Ascending aorta (tissue), 2 donors: ENCODE measurements at places on chromosomes 7 and 10.
A peak's percentile ranks its signal among the peaks of the same experiment; 100 is the strongest.

DNA sequence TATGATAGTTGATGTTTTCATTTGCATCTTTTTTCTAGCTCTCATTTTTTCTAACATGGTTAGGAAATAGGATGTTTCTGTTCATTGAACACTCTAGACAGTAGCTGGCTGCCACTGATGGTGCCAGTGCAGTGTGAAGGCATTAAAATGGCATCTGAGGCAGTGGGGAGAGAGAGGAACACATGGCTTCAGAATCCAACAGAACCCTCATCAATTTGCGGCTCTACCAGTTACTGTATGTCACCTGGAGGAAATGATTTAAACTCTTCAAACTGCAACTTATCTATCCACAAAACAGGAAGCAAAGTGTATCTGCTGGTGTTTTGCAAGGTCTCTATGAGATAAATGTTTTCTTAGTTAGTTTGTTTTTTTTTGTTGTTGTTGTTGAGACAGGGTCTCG lies 305.2 kb upstream of the PRKCQ start:
- DNase-seq: no peak

GRCh38 chr10:104273286-104273685 lies 4.3 kb downstream of the GSTO2 start:
- no peak for DNase-seq

- DNase-seq: no peak
These were observed 84.8 kb upstream of the AOAH start for GRCh38 chr7:36809086-36809485.

DNA sequence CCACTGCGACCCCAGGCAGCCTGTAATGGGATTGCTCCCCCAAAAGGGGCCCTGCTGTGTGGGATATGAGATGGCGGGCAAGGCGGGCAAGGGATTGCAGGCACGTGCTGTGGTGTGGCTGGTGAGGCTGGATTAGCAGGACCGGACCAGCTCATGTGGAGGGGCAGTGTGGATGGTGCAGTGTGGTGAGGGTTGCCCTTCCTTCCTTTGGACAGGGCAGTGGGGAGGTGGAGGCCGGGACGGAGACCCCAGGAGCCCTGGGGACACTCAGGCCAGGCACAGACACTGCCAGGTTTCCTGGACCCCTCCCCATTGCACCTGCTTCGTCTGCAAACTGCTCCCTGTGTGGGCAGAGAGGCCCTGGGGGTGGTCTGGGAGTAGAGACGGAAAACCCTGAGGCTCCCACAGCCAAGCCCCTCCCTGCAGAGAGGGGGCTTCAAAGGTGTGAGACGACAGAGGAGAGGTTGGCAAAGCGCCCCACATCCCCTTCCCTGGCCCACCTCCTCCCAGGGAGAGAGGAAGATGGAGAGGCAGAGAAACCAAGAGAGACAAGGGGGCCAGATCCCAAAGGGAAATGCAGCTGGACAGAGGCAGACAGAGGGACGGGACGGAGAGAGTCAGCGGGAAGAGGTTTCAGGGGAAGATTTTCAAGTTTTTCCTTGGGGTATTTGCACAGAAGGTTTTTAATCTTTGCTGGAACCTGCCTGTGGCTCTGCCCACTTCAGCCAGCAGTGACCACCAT lies 89.2 kb downstream of the MICALL2 start:
- no peak for DNase-seq

GRCh38 chr7:72038022-72038732 lies 374.0 kb downstream of the CALN1 start:
- DNase-seq: no peak

DNA sequence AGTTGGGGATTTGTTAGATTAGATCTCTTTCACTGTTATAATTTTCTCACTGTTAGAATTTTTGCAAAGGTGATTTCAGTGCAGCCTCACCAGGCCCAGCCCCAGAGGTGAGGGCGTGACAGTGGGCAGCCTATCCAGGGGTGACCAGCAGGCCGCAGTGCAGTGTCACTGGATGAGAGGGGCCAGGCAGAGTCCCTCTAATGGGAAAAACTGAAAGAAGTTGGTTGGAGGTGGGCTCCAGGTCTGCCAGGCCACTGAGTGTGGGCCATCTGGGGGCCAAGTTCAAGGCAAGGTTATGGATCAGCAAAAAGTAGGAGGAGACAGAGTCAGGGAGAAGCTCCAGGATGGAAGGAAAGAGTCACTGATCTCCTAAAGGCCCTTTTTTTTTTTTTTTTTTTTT lies 90.5 kb upstream of the SDK1 start:
- DNase-seq: peak; percentile 57

- no peak for DNase-seq
These were observed 48.4 kb upstream of the HABP2 start for GRCh38 chr10:113504423-113504822.

- DNase-seq: no peak
These were observed 222.2 kb upstream of the TEX47 start for GRCh38 chr7:89017695-89018094.

DNA sequence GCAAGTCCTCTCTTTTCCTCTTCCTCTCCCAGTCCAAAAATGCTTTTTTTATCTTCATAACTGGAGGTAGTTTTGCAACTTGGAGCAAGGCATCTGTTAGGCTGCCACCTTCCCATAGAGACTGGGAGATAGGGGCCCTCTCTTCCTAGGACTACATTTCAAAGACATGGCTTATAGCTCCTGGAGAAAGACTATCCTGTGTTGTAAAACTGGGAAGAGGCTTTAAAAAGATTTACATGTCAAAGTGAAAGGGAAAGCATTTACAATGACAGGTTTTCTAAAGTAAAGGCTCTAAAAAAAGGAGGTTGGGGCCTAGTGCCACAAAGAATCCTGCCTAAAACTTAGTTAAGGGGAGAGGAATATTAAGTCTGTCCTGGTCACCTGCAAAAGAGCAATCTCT lies 82.2 kb upstream of the SEMA3E start:
- DNase-seq: no peak

DNA sequence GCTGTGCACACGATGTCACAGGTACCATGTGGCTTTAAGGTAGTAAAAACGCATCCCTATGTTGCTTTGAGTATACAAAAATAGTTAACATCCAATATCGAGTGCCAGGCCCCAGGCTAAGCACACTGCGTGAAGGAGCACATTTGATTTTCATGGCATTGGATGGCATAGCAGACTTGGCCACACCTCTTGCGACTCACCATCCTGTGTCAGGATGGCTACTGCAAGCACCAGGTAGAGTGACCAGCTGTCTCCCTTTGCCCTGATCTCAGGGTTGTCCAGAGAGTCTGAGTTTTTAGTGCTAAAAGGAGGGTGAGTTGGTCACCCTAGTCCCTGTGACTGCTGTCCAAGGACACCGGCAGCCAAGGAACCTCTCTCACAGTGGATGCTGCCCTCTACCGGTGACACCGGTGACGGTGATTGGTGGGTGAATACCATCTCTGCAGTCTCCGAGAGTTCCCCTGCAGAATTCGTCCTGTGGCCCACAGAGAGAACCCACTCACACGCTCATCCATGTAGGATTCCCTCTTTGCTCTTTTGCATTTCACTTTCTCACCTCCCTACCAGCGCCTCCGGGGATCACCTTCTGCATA lies 76.1 kb downstream of the BICC1 start:
- no peak for DNase-seq

DNA sequence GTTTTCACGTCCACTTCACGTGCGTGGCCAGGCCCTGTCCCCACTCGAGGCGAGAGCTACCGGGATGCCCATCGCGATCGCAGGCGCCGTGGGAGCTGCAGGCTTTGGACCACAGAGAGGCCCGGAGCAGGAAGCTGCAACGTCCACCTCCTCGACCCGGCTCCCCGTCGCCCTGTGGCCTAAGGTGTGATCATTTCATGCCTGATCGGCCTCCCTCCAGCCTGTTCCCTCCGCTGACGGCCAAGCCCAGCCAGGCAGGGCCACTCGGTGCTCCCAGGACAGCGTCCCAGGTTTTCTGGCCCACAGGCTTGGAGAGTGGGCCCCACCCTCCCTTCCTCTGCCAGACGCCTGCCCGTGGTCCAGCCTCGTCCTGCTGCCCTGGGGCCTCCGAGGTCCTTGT lies 19.6 kb downstream of the KNDC1 start:
- DNase-seq: no peak

DNA sequence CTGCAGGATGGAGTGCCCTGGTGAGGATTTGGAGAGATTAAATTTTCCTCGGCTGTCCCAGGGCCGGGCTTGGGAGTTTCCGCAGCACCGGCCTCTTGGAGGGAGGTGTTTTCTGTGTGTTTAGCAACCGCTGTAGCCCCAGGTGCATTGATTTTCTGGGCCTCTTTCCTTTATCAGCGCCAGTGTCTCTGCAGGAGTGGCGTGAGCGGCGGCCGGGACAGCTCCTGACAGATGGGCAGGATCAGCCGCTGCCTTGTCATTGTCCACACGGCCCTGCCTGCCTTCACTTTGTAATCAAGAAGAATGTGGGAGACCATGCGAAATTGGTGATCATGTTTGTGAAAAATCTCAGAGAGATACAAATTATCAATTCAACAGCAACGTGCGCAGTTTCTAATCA lies 32.4 kb downstream of the NKX6-2 start:
- DNase-seq: no peak

DNA sequence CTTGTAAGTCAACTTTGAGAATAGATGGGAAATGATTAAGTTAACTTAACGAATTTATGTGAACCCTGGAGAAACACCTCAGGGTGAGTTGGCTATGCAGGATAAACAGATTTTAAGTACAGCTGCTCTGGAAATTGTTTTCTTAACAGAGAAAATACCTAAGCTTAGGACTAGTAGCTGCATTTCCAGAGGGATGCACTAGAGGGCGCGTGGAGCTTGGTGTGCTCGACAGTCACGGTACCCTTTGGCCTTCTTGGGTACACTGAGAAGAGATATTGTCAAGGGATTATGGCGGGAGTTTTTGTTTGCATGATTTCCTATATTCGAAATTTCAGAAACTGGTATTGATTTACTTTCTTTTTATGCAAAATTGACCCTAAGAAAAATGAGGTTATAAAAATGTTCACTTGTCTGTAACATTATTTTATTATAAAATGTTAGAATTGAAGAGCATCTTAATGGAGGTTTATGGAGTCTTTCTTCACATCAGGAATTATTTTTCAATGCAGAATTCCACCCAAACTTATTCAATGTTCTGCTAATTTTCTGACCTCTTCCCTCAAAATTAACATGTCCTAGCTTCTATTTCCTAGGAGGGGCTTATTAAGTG lies 58.4 kb upstream of the MYO3A start:
- DNase-seq: peak; percentile 74

- no peak for DNase-seq
These were observed 30.0 kb downstream of the TECTB start for GRCh38 chr10:112313234-112313633.

DNA sequence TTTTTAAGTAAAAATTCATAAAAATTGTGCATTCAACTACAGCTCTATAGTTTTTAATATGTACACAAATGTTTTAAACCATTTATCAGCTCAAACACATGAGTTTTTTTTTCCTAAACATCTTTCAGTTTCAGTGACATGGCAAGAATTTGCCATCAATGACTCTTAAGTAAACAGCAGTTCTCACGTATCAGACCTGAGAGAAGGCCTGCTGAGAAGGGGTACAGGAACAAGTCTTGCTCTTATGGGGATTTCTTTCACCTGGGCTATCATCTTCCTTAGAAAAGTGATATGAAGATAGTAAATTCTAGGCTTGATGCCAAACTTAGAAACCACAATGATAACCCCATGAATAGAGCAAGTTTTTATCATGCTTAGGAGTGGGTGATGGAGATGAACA lies 467.8 kb downstream of the ARL4A start:
- DNase-seq: no peak

DNA sequence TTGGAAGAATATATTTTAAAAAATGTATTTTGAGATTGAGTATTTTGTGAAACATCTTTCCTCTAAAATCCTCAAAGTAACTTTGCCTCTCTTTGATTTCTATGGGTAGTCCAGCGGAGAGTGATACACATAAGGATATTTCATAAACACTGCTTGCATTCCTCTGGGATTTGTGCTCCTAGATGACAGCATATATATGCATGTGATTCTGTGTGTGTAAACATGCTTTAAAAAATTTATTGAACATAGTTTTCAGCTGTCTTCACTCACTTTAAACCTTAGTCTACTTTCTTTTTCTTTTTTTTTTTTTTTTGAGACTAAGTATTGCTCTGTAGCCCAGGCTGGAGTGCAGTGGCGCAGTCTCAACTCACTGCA lies 84.6 kb downstream of the KAT6B start:
- no peak for DNase-seq

DNA sequence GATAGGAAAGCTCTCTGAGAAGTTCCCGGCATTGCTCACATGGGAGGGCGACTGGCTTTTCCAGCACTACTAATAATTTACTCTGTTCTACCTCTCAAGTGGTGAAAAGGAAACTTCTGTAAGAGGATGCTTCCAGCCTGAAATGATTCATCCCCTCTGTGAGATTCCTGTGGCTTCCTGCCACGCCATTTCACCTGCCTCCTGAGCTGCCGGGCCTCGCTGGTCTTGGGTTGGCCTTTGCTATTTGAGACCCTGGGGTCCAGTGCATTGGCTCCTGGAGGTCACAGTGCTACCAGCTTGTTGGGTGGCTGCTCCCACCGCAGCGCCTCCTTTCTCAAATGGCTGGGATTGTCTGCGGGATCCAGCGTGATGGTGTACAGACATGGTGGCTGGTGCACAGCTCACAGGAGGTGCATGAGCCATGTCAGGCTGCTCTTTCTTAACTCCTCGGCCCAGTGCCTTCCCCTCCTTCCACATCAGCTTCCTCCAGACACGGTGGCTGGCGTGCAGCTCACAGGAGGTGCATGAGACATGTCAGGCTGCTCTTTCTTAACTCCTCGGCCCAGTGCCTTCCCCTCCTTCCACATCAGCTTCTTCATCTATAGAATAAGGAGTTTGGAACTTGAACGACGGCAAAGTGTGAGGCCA lies 42.9 kb upstream of the PCBD1 start:
- no peak for DNase-seq

- DNase-seq: no peak
These were observed 52.5 kb downstream of the PRF1 start for GRCh38 chr10:70549962-70550458.

GRCh38 chr10:122441961-122442360 lies 12.5 kb upstream of the ARMS2 start:
- DNase-seq: no peak

DNA sequence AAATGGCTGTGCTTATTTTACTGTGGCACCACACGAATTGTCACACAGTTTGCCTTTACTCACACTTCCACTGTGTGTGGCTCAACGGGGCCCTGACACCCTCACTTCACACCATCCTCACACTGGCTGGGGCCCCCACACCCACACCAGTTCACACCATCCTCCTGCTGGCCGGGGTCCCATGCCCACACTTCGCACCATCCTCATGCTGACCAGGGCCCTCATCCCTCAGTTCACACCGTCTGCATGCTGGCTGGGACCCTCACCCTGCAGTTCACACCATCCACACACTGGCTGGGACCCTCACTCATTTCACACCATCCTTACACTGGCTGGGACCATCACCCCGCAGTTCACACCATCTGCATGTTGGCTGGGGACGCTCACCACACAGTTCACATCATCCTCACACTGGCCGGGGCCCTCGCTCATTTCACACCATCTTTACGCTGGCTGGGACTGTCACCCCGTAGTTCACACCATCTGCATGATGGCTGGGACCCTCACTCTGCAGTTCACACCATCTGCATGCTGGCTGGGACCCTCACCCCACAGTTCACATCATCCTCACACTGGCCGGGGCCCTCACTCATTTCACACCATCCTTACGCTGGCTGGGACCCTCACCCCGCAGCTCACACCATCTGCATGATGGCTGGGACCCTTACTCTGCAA lies 36.0 kb downstream of the BRI3 start:
- no peak for DNase-seq

GRCh38 chr10:12187321-12187905 lies 8.3 kb downstream of the NUDT5 start:
- DNase-seq: no peak

- no peak for DNase-seq
These were observed 44.0 kb downstream of the IMMP2L start for GRCh38 chr7:111518264-111518663.

GRCh38 chr7:6346581-6346980 lies 74.2 kb upstream of the CYTH3 start:
- DNase-seq: no peak
